ENCODE measurements at places on chromosomes 4 and X.

GRCh38 chr4:150368667-150369066 is 213.3 kb upstream of the MAB21L2 start:
- DNase-seq = no peak

- no peak for DNase-seq
Observed at GRCh38 chr4:80143307-80143679, 54.0 kb upstream of the PRDM8 start.

DNA sequence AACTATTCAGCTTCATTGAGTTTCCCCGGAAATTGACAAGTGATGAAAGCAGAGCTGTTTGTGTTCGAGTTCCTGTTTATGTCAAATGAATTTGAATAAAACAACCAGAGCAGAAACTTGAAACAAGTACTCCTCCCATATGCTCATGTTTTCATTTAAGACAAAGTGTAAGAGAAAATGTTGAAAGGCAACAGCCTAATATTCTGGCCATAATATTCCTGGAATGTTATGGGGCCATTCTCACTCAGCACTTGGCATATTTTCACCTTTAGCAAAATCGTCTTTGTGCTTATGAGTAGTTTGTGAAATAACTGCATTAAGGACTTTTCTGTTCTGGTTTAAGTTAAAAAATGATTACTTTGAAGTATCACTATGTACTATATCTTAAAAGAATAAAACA is 276.0 kb upstream of the FAT1 start:
- no peak for DNase-seq

DNA sequence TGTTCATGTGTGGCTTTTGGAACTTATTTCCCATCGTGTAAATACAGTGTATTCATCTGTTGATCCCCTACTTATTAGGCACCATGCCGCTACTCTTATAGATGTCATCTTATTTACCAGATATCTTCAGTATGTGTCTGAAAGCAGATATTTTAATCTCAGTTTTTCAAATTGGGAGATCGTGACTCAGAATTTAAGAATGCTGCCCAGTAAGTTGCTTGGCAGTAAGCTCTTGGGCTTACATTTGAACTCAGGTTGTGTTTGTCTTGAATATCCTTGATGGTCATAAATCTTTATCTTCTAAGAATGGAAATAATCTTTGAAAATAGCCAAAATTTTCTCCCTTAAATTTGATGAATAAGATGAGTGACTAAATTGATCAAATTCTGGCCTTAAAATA is 45.9 kb upstream of the RPA4 start:
- no peak for DNase-seq

DNA sequence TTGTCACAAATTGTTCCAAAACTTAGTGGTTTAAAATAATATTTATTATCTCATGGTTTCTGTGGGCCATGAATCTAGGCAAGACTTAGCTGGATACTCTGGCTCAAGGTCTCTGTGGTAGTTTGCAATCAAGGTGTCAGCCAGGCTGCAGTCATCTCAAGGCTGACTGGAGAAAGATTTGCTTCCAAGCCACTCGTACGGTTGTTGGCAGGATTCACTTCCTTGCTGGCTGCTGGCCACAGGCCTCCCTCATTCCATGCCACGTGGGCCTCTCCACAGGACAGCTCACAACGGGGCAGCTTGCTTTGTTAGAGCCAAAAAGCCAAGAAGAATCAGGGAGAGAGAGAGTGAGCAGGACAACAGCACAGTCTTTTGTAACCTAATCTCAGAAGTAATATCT is 101.4 kb downstream of the WWC2 start:
- DNase-seq = no peak

DNA sequence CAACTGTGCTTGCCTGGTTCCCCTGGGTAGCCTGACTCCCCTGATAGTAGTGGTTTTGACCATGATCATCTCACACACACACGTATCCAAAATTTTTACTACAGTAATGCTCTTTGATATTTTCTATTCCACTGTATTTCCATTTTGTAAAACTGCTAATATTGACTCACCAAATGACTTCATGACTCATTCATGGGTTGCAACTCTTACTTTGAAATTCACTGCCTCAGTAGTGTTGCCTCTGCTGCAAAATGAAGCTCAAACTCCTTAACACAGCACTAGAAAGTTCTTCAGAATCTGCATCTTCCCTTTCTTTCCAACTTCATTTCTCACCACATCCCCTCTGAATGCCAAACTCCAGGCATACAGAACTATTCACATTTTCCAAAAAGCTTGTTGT is 20.3 kb downstream of the QRFPR start:
- DNase-seq = no peak

GRCh38 chr4:44872246-44872645 is 145.9 kb upstream of the GNPDA2 start:
- DNase-seq = no peak

Data from CD4-positive, alpha-beta T cell treated with Interleukin-17A for 1 hour (primary cell).